ENCODE measurements at places on chromosomes 7 and 10.

GRCh38 chr10:75097666-75098285 is 13.7 kb upstream of the SAMD8 start:
- DNase-seq, result no peak

DNA sequence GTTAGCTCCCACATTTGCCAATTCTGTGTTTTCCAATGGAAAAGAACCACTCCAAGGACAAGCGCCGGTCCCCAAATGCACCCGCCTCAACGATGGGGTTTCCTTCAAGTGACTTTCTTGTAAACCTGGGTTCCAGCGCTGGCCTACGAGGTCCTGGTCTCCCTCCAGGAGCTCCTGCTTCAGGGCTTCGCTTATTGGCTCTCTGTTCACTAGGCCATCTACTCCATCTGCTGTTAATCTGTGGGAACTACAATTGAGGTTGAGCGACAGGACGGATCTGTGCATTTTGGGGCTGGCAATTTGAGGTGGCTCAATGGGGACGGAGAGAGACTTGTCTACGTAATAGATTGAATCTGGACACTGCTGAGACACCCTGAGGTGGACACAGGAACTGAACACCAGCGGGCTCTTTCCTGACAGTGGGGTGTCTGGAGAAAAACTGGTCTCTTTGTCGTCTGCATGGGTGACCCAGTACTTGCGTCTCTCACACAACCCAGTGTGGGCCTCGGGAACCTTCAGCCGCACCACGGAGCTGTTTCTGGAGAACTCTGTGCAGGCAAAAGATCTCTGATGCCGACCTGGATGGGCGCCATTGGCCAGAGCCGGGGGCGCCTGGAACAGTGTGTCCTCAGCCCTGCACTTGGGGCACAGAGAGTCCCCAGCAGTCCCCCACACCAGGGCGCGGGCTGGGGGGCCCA is 115.9 kb upstream of the ADAM12 start:
- DNase-seq, result no peak

- no peak for DNase-seq
These were observed 258.8 kb downstream of the THSD7A start for GRCh38 chr7:11573128-11573750.

DNA sequence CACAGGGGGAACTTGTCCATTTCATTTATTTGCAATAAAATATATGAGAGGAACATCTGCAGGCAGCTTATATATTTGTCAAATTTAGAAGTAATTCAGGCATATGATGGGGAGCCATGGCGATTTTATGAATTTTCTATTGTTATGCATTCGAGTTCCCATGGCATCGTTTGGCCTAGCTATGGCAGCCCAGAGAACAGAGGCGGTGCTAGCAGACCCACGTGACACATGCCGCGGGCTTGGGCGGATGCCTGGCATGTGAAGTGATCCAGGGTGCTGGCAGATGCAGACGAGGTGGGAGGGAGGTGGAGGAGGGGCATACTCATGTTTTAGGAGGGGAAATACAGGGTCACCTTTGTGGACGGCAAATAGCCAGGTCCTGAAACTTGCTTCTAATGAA is 560.0 kb upstream of the GALNT17 start:
- no peak for DNase-seq

- no peak for DNase-seq
These were observed 356.2 kb downstream of the SDK1 start for GRCh38 chr7:3657206-3657605.

DNA sequence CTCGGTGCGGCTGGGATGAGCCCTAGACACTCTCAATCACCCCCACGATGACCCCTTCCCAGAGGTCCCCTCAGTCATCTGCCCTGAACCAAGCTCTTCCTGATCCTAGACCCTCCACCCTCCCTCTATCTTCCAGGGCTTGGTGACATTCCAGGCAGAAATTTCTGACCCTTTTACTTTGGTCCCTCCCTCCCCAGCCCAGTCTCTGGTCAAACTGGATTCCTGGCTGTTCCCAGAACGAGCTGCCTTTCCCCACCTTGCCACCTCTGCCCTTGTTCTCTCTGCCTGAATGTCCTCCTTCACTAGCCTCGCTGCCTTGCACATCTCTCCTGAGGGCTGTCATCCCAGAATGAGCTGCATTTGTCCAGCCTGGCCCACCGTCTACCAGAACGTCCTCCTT is 1.3 kb upstream of the CLDN4 start:
- no peak for DNase-seq

DNA sequence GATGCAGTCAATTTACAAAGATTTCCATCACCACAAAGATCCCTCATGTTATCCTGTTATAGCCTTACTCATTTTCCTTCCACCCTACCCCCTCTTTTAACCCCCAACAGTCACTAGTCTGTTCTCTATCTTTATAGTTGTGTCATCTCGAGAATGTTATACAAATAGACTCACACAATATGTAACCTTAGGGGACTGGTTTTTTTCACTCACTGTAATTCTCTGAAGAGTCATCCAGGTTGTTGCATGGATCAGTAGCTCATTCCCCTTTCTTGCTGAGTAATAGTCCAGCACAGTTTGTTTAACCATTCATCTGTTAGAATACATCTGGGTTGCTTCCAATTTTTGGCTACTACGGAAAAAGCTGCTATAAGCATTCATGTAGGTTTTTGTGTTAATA is 121.1 kb upstream of the PDE1C start:
- no peak for DNase-seq

DNA sequence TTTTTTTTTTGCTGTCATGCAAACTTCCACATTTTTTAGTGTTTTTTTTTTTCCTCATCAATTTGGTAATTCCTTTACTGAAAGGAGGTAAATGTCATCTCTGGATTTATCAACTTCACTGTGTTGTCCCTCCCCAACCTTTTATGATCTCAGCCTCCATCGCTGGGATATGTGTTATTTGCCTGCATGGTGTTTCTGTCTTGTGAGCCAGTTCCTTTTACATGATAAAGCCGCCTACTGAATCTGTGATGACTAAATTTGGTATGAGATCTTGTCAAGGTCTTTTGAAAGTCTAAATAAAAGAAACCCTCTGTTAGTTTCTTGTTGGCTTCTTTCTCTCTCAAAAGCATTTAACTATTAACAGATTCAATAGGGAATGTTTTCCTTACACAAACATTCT is 39.3 kb downstream of the TAS2R41 start:
- DNase-seq, result no peak

DNA sequence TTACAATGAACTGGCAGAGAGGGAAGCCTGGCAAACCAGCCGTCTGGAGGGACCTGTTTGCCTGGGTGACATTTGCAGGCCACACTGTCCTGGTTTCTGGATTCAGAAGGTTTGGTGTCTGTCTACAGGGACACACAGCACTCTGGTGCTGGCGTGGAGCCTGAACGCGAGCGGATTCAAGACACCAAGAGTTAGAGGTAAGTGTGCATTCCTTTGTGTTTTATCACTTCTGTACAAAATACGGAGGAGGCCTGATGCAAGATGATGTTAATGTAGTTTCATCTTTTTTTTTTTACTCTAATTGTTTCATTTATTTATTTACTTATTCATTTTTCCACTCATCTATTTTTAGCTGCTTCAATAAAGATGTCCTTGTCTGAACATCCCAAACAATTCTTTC is 485.3 kb upstream of the ADARB2 start:
- no peak for DNase-seq

DNA sequence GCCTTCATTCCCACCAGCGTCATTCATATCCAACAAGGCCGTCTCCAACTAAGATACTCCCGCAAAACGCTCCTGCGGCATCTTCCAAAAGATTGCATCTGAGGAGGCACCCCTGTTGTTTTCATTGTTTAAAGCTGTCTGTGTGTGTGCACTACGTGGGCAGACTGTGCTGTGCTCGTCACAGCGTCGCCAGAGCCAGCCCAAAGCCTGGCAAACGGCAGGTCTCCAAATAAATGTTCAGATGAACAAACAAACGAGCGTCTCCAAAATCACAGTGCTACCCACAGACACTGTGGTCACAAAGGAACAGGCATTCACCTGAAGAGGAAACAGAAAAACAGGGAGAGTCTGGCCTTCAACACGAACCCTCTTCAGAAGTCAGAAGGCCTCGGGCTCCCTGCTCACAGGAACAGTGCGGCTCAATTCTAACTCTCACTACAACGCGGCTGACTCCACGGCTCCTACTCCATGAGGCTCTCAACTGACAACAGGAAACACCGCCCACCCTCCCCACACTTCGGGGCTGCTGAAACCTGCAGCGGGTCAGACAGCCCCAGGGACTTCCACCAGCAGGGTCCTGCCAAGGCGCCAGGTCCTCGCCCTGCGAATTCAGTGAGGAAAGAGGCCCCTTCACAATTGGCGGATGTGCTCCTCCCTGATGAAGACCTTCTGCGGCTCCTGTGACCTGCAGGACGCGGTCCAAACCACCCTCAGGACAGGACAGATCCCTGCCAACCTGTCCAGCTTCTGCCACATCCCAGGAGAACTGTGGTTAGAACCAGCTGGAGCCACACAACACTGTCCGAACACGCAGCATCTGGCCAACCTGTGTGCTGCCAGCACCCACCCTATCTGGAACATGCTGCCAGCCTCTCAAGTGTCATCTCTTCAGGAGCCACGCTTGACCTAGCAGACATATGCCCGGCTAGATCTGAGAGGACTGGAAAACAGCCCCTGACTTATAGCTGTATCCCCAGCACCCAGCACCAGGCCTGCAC is 36.1 kb downstream of the MAD1L1 start:
- DNase-seq, result no peak

GRCh38 chr7:34755008-34755407 is 97.0 kb downstream of the NPSR1 start:
- DNase-seq, result no peak

DNA sequence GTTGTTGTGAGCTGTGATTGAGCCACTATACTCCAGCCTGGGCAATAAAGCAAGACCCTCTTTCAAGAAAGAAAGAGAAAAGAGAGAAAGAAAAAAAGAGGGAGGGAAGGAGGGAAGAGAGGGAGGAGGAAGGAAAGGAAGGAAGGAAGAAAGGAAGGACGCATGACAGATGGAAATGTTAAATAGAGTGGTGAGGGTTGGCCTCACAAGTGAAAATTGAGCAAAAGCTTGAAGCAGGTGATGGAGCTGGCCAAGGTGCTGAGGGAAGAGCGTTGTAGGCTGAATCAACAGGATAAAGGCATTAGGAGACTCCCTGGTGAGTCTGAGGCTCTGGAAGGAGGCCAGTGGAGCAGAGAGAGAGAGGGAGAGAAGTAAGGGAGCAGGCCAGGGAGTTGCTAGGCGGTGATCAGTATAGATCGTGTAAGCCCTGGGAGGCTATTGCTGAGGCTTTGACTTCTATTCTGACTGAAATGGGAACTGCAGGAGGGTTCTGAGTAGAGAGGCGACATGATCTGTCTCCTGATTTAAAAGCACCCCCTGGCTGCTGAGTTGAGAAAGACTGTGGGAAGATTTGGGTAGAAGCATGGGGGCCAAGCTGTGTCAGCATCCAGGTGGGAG is 26.5 kb upstream of the TMEM248 start:
- no peak for DNase-seq

- DNase-seq, result no peak
These were observed 105.9 kb downstream of the CDC14C start for GRCh38 chr7:49030221-49030620.

GRCh38 chr7:19670806-19671205 is 38.0 kb downstream of the POLR1F start:
- no peak for DNase-seq

DNA sequence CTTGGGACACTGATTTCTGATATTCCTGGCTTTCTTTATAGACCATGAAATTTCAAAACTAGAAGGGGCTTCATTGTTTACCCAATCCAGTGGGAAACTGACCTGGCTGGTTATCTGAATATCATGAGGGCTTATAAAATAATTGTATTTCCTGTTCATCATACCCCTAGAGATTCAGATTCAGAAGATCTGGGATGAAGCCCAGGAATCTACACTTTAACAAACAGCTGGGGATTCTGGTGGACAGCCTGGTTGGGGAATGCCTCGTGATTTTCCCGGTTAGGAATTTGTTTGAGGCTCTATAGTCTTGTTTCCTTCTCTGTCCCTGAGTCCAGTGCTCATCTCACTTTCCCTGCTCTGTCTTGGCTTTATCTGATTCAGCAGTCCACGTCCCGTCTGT is 110.3 kb downstream of the ADRA2A start:
- no peak for DNase-seq

DNA sequence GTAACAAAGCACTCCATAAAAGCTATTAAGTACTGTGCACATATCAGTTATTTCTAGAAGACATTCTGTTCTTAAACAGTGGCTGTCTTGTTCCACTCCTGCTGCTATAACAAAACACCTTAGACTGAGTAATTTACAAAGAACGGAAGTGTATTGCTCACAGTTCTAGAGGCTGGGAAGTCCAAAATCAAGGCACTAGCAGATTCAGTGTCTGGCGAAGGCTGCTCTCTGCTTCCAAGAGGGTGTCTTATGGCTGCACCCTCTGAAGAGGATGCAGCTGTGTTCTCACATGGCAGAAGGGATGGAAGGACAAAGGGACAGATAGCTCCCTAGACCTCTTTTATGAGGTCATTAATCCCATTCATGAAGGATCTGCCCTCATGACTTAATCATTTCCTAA is 424.2 kb upstream of the ZMIZ1 start:
- DNase-seq, result no peak

Measured in stimulated activated CD8-positive, alpha-beta memory T cell treated with anti-CD3 and anti-CD28 coated beads, Interleukin-15, amount 100 ng/mL, for 48 hours (primary cell).